Gastroesophageal sphincter (tissue), 4 donors: ENCODE measurements at places on chromosomes 5 and 9.

DNA sequence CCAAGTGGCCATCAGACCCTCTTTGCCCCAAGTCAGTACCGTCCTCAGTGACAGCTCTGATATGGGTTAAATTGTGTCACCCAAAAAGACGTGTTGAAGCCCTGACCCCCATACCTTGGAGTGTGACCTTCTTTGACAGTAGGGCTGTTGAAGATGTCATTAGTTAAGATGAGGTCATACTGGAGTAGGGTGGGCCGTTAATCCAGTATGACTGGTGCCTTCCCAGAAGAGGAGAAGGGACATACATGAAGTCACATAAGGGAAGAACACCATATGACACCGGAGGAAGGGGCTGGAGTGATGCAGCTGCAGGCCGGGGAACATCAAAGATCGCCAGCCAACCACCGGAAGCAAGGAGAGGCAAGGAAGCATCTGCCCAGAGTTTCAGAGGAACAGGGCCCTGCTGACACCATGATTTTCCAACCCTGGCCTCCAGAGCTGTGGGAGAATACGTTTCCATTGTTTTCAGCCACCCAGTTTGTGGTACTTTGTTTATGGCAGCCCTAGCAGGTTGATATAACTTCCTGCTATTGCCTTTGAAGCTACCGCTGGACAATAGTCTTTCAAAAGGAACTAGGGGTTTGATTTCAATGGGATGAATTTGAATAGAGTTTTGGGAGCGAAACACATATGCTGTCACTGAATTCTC is 36.4 kb upstream of the CPEB4 start:
- H3K4me1 ChIP-seq, result no peaks in the 10 kb centered on the region
- no peaks in the 10 kb centered on the region for H3K27me3 ChIP-seq
- no peaks in the 10 kb centered on the region for H3K36me3 ChIP-seq
- peak; percentile 48 for ATAC-seq
- H3K4me3 ChIP-seq, result no peak overlapping the region

DNA sequence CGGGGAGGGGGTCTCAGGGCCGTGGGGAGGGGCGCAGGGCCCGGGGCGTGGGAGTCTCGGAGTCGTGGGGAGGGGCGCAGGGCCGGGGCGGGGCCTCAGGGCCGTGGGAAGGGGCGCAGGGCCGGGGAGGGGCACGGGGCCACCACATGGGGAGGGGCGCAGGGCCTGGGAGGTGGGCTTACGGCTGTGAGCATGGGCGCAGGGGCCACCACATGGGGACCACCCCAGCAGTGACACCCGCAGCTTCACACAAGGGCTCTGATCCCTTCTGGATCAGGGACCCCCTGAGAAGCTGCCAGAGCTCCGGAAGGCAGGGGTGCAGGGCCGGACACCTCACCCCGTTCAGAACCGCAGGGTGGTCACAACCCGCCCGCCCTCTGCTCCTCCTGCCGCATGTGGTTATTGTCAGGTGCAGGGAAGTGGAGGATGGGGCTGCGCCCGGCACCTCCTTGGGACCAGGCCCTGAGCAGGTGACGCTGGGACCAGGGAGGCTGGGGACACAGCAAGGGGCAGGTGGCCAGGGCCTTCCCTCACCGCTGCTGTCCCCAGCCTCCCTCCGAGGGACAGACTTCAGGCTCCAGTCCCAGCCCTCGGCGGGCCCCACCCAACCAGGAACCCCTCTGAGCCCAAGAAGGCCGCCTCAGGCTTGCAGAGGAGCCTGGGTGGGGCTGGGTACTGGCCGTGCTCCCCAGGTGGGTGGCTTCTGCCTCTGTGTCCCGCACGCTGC is 53.7 kb downstream of the EXD3 start:
- no peaks in the 10 kb centered on the region for H3K27me3 ChIP-seq
- no peak for ATAC-seq
- no peak overlapping the region for H3K27ac ChIP-seq
- H3K36me3 ChIP-seq, result no peaks in the 10 kb centered on the region

DNA sequence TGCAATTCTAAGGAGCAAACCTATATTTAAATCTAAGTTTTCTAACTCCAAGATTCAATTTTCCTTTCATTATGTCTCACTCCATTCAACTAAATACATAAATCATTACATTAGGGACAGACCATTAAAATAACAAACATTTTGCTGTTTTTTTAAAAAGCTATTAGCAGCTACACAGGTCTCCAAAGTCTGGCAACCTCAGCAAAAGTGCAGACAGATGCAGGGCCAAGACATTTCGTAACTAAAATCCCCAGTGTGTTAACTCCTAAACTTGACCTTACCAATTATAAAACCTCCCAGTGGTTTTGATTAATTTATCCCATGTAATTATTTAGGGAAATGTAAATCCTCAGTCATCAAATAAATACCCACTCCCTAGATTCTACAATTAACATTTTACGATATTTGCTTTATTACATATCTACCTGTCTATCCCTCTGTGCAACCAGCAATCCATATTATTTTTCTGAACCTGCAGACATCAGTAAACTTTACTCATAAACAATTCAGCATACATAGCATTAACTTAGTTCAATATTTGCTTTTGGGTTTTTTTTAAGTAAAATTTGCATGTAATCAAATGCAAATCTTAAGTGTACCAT is 64.7 kb downstream of the RGS7BP start:
- H3K36me3 ChIP-seq, result no peaks in the 10 kb centered on the region
- H3K4me1 ChIP-seq, result no peaks in the 10 kb centered on the region
- no peaks in the 10 kb centered on the region for H3K27me3 ChIP-seq
- ATAC-seq, result no peak
- no peak overlapping the region for H3K27ac ChIP-seq

DNA sequence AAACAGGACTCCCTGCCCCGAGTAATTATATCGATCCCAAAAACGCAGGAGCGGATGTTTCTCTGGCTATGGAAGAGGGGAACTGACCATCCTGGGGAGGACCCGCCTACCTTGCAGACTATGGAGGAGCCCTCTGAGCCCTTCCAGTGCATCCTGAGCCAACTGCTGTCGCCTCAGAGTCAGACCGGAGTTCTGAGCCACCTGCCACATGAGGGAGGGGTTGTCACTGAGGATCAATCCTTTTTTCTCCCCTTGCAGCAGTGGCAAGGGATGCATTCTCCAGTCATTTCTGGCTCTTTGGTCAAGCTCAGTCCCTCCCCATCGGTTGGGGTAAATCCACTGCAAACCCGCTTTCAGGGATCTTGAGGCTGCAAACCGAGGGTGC is 709 bp downstream of the FANCG start:
- H3K4me1 ChIP-seq, result peaks cover 24% of the 10 kb centered on the region
- peak overlapping the region; percentile 84 for H3K27ac ChIP-seq
- H3K27me3 ChIP-seq, result no peaks in the 10 kb centered on the region
- peaks cover 20% of the 10 kb centered on the region for H3K36me3 ChIP-seq
- no peak for ATAC-seq

DNA sequence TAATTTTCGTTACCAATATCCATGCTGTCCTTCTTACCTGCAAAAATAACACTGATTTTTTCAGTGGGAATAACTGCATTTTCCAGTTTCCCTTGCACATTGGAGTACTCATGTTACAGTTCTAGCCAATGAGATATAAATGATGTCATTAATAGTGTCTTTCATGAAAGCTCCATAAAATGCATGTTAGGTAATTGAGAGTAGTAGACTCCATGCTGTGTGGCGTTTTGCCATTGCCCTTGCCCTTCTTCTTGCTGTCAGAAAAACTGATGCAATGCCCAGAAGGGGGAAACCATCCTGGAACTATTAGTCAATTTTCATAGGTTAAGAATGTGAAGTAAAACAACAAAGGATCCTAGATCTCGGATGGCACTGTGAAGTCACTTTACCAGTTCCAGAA is 1765.3 kb downstream of the EFNA5 start:
- no peaks in the 10 kb centered on the region for H3K4me1 ChIP-seq
- H3K27ac ChIP-seq, result no peak overlapping the region
- no peaks in the 10 kb centered on the region for H3K27me3 ChIP-seq
- ATAC-seq, result no peak

- no peak for ATAC-seq
- no peaks in the 10 kb centered on the region for H3K36me3 ChIP-seq
- no peak overlapping the region for H3K4me3 ChIP-seq
- no peaks in the 10 kb centered on the region for H3K27me3 ChIP-seq
These were observed 155.1 kb downstream of the SPOCK1 start for GRCh38 chr5:137344021-137344420.
